ENCODE measurements at places on chromosomes 11 and 22.

- no peak for DNase-seq
Measured at GRCh38 chr11:111697933-111698371, 68.2 kb downstream of the PPP2R1B start.

DNA sequence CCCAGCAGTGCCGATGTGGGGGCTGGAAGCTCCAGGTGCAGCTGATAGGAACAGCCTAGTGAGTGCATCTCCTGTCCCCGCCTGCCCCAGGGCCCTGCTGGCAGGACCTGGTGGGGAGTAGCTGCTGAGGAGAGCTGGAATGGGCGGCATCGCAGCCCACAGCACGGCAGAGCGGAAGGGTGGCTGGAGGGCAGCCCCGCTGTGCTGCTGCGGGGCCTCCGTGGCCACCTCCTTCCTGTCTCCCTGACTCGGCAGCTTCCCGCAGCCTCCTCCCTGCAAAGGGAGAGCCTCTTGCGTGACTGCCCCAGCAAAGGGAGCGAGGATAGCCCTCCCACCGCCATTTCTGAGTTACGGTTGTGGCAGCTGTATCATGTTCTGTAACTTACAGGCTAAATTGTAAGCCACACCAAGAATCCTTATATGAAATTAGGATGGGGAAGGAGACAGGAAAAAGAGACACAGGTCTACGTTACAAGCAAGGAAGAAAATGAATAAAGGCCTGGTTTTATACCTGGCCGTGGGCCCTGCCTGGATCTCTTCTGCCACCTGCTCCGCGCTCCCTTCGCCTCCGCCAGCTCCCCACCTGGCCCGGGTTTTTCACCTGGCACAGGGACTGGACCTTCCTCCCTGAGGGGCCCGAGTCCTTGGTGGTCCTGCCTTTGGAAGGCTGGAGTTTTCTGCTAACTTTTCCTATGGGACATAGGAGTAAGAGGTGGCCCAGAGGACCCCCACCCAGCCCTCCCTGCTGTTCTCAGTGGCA lies 10.0 kb downstream of the TPCN2 start:
- no peak for DNase-seq

GRCh38 chr11:116229236-116229970 lies 543.4 kb downstream of the BUD13 start:
- no peak for DNase-seq

DNA sequence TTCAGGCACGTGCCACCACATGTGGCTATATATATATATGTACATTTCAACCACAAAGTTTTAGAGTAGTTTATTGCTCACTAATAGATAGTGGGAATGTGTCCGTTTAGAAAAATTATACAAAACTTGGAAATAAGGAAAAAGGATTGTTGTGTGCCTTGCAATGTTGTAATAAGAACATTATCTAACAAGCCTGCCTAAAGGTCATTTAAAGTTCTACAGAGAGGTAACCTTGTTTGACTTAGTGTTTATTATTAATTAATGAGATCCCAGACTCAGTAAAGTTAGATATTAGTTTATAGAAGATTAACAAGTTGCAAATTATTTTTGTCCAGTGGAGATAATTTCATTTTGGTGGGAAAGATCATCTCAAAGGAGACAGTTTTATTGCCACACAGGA lies 5.5 kb upstream of the PATL1 start:
- DNase-seq, result no peak

GRCh38 chr22:40414311-40414710 lies 43.9 kb downstream of the SGSM3 start:
- DNase-seq, result no peak

DNA sequence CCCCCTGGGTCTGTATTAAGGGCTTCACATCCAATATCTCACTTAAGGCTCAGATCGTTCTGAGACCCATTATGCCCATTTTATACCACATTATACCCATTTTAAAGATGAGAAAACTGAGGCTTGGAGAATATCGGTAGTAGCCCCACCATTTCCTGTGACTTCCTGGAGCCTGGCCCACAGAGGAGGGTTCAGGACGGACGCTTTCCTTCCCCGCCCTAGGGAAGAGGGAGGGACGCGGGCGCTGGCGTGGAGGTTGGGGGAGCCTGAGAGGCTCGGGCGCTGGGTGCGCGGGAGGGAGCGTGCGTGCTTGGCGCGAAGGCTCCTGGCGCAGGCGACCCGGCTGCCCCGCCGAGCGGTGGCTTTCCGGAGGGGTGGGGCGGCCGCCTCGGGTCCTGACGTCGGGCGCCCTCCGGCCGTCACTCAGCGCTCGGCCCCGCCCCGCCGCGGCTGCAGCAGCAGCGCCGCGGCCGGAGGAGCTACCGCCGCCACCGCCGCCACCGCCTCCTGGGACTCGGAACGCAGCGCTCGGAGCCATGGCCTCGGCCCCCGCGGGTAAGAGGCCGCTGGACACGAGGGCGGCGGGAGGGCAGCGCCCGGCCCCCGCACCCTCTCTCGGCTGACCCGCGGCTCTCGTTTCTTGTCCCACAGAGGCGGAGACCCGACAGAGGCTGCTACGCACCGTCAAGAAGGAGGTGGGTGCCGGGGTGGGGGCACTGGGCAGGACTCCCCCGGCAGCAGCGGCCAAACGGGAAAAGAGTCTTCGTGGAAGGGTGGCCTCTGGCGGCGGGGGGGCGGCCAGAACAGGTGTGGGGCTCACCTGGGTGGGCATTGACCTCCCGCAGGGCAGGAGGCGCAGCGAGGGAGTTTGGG lies at the start of gene SGSM1:
Gene SGSM1 (plus strand): TSS at position 422 of the 873 bp plus-strand sequence. CDS start 115 bp downstream, at position 537.
- peak; percentile 93 for DNase-seq

DNA sequence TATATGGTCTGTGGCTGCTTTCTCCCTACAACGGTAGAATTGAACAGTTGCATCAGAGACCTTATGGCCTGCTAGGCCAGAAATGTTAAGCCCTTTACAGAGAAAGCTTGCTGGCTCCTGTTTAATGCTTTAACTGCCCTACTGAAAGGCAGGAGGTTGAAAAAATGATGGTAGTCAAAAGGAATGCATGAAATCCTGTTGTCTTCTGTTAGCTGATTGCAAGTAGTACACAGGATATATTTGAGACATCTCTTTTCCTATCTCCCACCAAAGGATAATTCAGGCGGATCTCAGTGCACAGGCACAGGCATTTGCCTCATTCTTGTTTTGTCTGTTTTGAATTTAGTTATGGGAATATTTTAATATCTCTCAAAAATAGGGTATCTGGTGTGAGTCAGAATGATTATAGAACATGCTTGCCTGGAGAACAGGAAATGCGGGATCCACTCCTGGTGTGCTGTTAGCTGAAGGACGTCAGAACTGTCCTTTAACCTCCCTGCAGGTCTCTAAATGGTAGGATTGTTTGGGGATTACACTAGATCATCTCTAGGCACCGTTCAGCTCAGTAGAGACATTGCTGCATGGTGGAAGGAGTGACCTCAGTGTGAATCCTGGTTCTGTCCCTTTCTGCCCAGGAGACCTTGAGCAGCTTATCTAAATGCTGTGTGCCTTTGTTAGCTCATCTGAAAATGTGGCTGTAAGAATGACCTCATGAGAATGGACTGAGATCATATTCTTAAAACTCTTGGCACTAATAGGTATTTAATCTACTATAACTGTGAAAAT lies 49.5 kb downstream of the PACS1 start:
- no peak for DNase-seq

- no peak for DNase-seq
Measured at GRCh38 chr11:58127350-58127749, 2.0 kb upstream of the OR9I1 start.

GRCh38 chr11:35949242-35949641 lies 5.4 kb downstream of the LDLRAD3 start:
- DNase-seq, result no peak

DNA sequence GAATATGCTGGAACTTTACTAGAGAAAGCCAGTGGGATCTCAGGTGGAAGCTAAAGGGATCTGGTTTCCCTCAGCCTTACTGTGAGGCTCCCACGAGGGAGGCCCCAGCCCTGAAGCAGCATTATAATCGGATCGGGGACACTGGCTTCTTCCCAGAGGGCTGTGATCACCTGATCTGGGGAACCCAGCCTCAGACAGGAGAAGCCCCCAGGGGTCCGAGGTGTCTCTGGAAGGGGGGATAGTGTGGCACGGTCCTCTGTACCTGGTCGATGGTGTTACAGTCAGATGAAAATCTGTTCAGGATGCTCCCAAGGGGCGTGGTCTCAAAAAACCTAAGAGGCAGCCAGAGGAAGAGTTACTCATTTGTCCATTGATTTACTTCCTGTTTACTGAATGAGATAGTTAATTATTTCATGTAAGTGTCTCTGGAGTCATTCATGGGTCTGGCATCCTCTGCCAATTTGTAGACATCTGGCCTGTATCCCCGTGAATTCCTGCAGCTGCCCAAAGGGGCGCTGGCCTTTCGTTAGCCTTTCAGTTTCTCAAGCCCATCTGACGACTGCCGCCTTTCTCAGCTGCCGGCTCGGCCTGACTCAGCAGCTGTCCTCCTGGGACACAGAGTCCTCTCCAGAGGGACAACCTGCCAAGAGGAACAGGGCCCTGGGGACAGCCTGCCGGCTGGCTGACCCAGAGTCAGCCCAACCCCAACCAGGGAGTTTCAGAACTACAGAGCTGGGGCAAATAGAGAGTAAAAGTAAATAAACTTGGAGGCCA lies 17.0 kb upstream of the KCNJ11 start:
- peak; percentile 37 for DNase-seq

DNA sequence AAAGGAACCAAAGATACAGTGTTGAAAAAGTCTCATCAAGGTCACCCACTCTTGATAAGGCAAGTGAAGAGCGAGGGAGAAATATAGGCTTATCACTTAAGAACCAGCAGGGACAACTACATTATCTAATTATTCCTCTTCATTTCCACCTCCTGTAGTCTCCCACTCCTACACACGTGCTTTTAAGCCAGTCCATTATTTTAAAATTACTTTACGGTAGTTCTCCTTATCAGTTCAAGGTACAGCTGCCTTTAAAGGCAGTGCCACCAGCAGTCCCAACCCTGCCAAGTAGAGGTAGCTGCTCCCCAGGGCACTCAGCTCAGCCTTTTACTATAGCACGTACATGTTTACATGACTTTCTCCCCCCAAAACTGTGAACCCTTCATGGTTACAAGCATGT lies 161.5 kb upstream of the BLID start:
- no peak for DNase-seq

- DNase-seq, result no peak
Measured at GRCh38 chr11:112518371-112518770, 257.7 kb upstream of the PLET1 start.

- DNase-seq, result no peak
Measured at GRCh38 chr22:50276143-50276542, 6.0 kb upstream of the MAPK11 start.

- DNase-seq, result peak; percentile 89
Measured at GRCh38 chr22:49712195-49712791, 115.4 kb downstream of the BRD1 start.

- DNase-seq, result no peak
Measured at GRCh38 chr11:123558536-123559315, 95.7 kb downstream of the SCN3B start.

GRCh38 chr22:44963832-44964721 lies 45.7 kb downstream of the PHF21B start:
- no peak for DNase-seq

GRCh38 chr11:65258988-65259387 lies 2.8 kb upstream of the POLA2 start:
- no peak for DNase-seq

GRCh38 chr22:44999687-45000086 lies 10.1 kb downstream of the PHF21B start:
- no peak for DNase-seq

GRCh38 chr11:27464289-27464696 lies 8.3 kb downstream of the LGR4 start:
- no peak for DNase-seq

DNA sequence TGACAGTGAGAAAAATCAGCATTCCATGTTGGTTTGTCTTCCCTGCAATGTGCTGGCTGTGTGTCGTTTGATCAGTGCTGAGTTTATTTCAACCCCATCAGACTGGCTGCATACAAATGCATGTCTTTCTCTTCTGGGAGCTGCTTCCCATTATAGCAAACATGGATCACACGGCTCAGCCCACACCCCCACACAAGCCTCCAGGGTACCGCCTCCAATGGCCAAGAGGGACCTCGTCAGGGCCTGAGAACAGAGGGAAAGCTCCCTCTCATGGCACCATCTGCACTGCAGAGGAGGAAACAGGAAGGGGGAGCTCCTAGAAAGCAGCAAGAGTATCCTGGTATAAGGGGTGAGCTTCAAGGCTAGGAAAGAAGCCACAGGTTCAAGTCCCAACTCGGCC lies 214.2 kb downstream of the LARGE1 start:
- no peak for DNase-seq

GRCh38 chr22:35604621-35605368 lies 12.3 kb downstream of the MB start:
- no peak for DNase-seq

DNA sequence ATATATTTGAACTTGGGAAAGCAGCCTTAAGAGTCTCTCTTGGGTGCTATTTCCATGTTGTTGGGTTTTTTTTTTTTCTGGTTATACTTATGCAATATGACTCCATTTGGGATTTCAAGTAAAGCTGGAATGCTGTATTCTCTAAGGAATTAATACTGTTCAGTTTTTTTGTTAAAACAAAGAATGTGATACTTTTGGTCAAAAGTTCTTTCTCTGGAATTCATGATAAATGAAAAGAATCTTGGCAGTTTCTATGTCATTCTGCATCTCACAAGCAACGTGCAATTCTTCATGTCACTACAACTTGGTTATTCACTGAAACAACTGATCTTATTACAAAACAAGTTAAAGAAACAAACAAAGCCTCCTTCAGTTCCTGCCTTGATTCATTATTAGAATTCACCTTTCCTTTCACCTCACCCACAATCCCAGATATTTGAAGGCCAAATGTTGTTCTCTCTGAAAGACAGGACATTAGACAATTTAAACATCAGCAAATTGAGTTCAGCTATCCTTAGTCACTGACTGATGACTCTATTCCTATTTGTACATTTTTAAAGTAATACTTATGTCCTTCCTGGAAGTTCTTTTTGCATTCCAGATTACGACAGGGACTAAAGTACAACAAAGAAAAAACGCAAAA lies 176.2 kb downstream of the SBF2 start:
- DNase-seq, result no peak

GRCh38 chr22:24695561-24696511 lies 78.7 kb downstream of the PIWIL3 start:
- peak; percentile 36 for DNase-seq

- no peak for DNase-seq
Measured at GRCh38 chr11:128026596-128026995, 560.8 kb downstream of the ETS1 start.

- no peak for DNase-seq
Measured at GRCh38 chr22:29370537-29370936, 17.8 kb downstream of the AP1B1 start.

DNA sequence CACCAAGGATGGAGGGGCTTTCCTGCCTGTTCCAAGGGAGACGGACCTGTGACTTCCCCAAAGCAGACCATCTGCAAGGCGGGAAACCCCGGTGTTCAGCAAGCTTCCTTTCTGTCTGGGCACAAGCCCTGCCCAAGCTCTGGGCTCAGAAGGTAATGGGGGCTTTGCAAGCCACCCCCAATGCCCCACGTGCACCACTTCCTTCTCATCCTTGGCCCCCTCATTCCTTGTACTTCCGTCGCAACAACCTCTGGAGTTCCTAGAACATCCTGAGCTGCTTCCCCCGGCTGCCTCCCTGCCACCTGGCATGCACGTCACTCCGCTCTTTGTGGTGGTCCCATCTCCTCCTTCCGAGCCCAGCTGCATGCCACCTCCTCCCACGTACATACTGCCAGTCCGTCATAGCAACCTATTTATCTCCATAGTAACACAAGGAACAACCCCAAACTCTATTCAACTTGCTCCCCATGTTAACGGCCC lies 3.9 kb downstream of the MYEOV start:
- DNase-seq, result no peak

All from nephron progenitor cell (in vitro differentiated cells).